ENCODE measurements at places on chromosomes 4 and X.

DNA sequence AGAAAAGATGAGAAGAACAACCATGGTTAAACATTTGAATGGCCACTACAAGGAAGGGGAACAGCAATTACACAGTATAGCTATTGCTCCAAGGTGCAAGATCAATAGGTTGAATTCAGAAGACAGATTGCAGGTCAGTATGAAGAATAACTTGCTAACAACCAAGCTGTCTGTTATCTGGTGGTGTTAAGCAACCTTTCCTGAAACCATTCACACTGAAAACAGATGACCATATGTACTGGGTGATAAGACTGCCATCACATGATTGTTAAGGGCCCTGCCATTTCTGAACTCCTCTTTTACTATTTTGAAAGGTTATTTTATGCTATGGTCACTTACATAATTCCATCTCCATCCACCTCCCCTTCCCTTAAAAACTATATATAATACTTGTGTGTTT, 6.8 kb downstream of the GABRA3 start:
- no peak for DNase-seq

DNA sequence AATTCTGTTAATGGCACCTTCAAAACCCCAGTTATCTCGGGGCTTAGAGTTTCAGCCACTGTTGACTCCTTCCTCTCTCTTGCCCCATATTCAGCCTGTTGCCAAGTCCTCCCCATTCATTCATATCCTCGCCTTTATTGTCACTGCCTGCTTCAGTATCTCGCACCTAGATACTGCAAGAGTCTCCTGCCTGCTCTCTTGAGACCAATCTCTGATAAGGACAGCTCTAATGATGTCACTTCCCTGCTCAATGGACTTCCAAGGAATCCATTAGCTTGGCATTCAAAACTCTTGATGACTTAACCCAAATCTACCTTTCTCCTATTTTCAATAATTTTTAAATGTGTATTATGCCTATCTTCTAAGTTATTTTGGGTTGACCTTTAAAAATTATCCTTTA, 1.1 kb upstream of the UBE2A start:
- DNase-seq = no peak

DNA sequence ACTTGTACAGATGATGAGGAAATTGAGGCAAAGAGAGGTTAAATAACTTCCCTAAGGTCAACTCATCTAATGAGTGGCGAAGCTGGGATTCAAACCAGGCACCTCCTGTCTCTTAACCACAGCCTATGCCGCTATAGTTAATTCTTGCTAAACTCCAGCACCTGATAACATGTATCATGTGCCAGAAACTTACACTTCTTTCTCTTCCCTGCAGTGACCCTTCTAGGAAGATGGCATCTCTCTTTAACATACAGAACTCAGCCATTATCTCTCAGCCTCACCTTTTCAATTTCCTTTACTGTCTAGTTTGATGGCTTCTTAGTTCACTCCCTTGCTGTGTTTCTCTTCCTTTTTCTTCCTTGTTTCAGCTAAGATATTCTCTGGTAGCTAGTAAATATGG, 2.5 kb downstream of the VBP1 start:
- no peak for DNase-seq

DNA sequence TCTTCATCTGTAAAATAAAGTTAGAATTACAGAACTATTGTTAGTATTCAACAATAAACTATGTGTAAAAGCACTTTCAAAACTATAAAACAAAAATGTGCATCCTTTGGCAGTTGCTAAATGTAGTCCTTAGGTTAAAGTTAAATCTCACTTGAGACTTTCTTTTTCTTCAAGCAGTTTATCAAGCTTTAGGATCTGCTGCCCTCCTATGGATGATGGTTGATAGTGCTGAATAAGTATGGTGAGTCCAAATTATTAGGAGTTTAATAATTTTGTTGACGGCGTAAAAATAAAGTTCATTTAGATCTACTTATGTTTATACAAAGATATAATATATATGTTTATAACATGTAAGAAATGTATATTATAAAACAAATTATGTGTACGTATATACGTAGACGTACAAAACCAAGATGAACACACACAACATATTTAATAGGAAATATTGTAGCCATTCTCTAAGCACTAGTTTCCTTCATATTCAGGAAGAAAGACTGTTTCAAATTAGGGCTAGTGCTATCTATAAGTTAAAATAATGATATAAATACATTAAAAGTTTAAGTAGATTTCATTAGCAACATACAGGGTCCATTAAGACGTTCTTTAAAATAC, 22.3 kb downstream of the UGT2A2 start:
- peak; percentile 27 for DNase-seq

DNA sequence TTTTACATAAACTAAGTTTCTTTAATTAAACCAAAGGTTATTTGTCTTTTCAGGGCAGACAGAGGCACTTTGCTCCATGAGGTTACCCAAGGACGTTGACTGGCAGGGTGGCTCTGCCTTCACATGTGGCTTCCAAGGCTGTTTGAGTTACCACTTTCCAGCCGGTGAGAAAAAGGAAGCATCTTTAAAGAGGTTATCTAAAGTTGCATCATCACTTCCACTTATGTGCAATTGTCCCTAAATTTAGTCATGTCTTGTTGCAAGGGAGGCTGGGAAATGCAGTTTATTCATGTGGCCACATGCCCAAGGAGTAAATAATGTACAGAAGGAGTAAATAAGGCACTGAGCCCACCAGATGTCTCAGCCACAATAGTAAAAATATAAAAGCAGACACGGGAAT, 29.0 kb upstream of the RAP1GDS1 start:
- peak; percentile 97 for DNase-seq

DNA sequence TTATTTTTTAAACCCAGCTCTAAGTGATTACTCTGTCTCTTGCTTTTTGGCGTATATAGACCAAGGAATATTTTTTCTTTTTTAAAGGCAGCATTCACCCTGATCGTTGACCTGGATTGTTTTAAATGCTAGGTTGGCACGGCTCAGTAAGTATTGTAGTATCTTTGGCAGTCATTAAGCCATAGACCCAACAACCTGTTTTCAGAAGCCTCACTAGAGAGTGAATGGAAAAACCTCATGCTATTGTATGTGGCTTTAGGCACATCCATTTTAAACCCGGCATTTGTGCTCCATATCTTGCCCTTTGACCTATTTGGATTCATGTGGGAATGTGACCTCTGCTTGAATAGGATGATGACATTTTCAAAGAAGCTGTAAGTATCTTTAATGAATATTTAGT, 183.9 kb downstream of the SNCA start:
- no peak for DNase-seq

DNA sequence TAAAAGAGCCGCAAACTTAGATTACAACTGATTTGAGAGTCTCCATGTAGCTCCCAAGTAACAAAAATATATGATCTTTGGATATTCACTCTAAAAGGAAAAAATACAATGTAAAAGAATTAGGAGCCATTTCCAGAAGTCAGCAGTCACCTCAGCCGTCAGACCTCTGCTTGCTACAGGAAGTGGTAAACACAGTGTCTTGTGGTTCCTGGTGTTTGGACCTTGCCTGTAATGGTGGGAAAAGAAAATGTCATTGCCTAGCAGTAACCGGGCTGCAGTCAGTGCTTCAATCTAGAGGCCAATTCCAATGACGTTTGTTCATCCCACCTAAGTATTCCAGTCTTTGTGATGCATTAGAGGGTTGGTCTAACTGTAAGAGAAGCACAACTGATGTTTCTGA, 28.9 kb upstream of the SMIM31 start:
- no peak for DNase-seq

GRCh38 chr4:11623726-11624037, 195.0 kb upstream of the HS3ST1 start:
- no peak for DNase-seq

DNA sequence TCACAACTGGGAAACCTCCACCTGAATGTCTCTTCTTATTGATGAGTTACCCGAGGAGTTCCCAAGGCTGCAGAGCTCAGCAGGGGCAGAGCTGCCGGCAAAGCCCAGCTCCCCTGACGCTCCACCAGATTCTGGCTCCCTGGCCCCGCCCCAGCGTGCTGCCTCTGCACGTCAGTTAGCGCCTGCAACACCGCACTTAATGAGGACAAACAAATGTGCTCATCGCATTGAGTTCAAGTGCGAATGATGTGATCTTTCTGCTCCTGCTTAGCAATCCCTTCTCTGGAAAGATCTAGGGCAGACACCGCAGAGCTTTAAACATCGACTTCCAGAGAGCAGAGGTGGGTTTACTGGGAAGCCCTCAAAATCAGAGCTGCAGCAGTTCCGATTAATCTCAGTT, 55.5 kb upstream of the FBXW7 start:
- DNase-seq = no peak

GRCh38 chr4:138774940-138775339, 240.6 kb upstream of the NOCT start:
- DNase-seq = no peak

DNA sequence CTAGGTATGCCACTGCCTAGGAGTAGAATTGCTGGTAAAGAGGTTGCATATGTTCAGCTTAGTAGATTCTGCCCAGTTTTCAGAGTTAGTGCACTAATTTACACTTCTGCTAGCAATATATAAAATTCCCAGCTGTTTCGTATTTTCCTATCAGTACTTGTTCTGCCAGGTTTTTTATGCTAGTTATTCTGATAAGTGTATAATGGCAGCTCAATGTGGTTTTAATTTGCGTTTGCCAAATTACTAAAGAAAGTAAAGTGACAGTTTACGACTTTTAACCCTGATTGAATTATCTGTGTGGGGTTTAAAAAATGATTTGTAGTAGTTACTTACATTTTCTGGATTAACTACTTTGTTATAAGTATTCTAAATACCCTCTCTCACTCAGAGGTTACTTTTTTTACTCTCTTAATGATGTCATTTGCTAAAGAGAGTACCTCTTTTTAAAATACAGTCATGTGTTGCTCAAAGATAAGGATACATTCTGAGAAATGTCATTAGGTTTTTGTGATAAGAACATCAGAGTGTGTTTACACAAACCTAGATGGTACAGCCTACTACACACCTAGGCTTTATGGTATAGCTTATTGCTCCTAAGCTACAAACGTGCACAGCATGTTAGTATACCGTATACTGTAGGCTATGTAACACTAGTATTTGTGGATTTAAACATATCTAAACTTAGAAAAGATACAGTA, 363.2 kb downstream of the IL15 start:
- no peak for DNase-seq

GRCh38 chrX:12789976-12790375, 1.2 kb upstream of the PRPS2 start:
- DNase-seq = no peak

- no peak for DNase-seq
These were observed 37.4 kb upstream of the SPON2 start for GRCh38 chr4:1209821-1210220.

GRCh38 chr4:109294006-109294405, 8.5 kb downstream of the COL25A1 start:
- DNase-seq = peak; percentile 27

DNA sequence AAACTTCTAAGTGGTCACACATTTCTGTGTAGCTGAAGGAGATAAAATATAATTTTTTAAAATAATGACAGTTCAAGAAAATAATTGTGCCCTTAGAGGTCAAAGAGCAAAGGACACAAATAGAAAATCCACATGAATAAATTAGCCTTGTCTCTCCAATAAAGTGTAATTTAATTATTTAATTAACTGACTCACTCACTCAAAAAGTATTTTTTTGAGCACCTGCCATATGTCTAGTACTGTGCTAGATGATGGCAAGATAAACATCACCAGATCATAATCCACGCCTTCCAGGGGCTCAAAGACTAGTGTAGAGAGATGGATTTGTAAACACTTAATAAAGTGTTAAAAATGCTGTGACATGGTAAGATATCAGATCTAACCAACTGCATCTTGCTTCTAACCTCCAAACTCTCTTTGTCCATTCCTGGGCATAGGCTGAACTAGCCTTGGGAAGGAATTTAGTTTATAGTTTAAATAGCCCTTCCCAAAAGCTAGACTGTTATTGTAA, 112.5 kb downstream of the SCLT1 start:
- DNase-seq = no peak

DNA sequence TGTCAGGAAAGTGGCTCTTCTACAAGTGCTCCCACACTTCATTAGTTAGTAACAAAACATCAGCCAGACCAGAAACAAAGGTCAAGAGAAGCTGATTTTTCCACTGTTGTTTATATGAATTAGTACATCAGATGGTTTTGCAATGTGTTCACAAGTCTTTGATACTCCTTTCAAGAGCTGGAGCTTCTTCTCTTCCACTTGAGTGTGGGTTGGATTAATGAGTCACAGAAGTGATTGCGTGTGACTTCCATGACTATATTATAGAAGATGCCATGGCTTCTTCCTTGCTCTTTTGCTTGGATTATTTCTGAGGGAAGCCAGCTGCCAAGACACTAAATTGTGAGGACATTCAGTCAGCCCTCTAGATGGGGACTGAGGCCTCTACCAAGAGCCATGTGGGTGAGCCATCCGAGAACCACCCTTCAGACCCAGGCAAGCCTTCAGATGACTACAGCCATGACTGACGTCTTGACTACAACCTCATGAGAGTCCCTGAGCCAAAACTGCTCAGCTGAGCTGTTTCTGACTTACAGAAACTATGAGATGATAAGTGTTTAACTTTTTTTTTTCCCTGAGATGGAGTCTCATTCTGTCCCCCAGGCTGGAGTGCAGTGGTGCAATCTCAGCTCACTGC, 18.1 kb downstream of the SOWAHB start:
- DNase-seq = no peak

GRCh38 chr4:67584496-67584895, 26.0 kb downstream of the STAP1 start:
- no peak for DNase-seq
